ENCODE measurements at places on chromosomes 6 and 20.
A peak's percentile ranks its signal among the peaks of the same experiment; 100 is the strongest.

GRCh38 chr6:107736713-107737396 lies 87.3 kb downstream of the SCML4 start:
- DNase-seq, result no peak

- DNase-seq, result no peak
These were observed 90.9 kb downstream of the LMBRD1 start for GRCh38 chr6:69705954-69706353.

DNA sequence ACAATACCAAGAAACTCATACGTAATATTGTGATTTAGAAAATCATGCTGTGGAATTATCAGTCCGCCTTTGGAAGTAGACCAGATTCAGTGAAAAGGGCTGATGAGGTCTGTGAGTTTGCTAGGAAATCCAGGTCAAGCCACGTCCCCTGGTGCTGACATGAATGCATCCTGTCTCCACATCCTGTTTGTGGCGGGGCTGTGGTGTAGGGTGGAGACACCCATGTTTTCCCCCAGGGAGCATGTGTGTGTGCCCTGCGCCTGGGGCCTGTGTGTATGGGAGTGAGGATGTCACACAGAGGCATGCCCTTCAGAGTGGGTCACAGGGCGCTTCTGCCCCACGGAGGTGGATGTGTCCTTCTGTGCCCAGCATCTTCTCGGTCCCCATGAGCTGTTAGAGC lies 109.1 kb downstream of the SASH1 start:
- no peak for DNase-seq

GRCh38 chr6:31397901-31398525 lies 5.4 kb upstream of the MICA start:
- DNase-seq, result no peak

DNA sequence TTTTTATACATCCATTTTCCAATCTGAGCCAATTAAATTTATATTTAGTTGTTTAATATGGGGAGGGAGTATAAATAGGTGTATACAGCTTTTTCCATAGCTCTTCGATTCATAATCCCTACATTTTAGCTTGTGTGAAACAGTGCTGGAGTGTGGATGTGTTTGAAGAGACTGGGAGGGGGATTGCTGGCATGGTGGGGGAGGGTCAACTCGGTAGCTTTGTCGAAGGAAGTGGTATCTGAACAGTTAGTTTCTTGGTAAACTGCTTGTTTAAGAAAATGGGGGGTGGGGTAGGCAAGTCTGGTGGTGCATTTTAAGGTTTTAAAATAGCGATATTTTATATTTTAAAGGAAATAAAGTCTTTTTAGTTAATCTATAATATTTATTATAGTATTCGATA lies 1.4 kb upstream of the LIN28B start:
- DNase-seq, result peak; percentile 14

DNA sequence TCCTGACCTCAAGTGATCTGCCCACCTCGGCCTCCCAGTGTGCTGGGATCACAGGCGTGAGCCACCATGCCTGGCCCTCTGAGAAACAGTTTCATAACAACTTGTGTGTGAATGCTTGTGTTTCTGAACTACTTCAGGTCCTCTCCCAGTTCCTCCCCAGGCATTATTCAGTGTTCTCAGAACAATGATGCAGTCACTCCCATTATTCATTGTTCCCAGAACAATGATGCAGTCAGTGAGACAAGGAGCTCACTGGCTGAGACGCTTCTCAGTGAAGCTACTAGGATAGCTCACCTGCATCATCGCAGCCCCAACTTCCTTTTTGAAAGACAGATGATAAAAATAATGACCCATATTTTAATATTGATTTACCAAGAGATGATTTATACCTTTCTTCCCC lies 71.5 kb downstream of the NDUFAF5 start:
- no peak for DNase-seq

- no peak for DNase-seq
These were observed 39.9 kb downstream of the PYGB start for GRCh38 chr20:25287631-25288290.

GRCh38 chr20:53901064-53901463 lies 169.3 kb downstream of the BCAS1 start:
- peak; percentile 68 for DNase-seq

Measured in muscle of back (tissue), 13 donors.